ENCODE measurements at places on chromosomes 3 and 15.

DNA sequence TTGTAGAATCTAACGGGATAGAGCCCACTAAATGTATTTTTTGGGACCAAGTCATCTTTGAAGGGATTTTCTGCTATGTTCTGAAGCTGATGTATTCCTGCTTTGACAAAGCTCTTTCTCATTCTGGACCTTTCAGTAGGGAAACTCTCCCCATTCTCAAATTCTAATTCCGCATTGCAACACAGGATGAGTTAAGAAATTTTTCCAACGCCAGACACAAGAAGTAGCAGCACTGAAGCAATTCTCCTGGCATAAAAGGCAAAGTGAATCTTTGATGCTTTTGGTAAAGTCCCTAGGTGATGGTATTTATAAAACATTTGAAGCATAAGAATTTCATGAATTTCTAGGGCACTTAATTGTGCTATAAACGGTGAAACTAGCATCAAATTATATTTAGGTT lies 76.8 kb downstream of the ZPLD1 start:
- DNase-seq: no peak

DNA sequence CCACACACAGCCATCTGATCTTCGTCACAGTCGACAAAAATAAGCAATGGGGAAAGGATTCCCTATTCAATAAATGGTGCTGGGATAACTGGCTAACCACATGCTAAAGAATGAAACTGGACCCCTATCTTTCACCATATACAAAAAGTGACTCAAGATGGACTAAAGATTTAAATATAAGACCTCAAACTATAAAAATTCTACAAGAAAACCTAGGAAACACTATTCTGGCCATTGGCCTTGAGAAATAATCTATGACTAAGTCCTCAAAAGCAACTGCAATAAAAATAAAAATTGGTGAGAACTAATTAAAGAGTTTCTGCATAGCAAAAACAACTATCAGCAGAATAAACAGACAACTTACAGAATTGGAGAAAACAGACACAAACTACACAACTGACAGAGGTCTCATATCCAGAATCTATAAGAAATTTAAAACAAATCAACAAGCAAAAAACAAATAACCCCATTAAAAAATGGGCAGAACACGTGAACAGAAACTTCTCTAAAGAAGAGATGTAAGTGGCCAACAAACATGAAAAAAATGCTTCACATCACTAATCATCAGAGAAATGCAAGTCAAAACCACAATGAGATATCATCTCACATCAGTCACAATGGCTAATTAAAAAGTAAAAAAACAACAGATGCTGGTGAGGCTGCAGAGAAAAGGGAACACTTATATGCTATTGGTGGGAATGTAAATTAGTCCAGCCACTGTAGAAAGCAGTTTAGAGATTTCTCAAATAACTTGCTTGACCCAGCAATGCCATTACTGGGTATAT lies 104.0 kb downstream of the NR1I2 start:
- no peak for DNase-seq

- no peak for DNase-seq
These were observed 2.5 kb downstream of the HACD2 start for GRCh38 chr3:123582315-123582714.

DNA sequence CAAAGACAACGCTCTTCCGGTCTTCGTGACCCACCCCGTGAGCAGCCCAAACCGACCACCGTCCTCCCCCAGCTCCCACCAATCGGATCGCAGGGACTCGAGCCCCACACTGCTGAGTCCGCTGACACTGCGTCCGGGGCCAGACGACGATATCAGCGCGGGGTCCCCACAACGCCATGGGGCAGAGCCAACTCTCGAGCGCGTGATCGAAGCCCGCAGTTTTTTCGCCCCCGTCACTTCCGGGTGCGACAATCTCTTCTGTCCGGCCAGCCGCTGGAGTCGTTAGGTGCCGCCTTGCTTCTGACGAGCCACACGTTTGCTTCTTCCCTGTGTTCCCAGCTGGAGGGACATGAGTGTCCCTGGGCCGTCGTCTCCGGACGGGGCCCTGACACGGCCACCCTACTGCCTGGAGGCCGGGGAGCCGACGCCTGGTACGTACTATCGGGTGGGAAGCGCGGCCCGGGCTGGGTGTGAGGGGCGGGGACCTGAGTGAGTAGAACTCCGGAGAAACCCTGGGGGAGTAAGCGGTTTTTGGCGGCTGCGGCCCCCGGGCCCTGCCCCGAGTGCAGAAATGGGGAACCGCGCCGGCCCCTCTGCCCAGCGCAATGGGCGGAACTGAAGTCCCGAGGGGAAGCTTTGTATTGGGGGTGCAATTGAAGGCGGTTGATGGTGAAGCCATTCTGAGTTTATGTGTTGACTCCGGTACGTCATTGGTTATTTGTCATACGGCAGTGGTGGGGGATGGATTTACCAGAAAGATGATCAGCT lies at the start of gene BLOC1S6:
Gene BLOC1S6, plus strand, starts transcription at position 285 of the 768 bp plus-strand sequence. Its CDS starts 65 bp downstream, at position 350.
- DNase-seq: peak; percentile 83

GRCh38 chr3:2770451-2770850 lies 339.7 kb downstream of the IL5RA start:
- no peak for DNase-seq

DNA sequence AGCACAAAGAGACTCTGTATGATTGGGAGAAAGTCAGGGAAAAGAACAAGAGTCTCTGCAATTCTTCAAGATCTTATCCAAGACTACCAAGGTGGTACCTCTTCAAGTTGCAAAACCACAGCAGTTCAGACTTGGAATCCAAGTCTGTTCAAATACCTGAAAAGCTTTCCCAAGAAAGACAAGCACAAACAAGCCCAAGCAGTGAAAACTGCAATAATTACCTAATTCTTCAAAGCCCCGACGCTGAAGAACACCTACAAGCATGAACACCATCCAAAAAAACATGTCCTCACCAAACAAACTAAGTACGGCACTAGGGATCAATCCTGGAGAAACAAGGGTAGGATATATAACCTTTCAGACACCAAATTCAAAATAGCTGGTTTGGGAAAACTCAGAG lies 299.3 kb upstream of the ALCAM start:
- no peak for DNase-seq

DNA sequence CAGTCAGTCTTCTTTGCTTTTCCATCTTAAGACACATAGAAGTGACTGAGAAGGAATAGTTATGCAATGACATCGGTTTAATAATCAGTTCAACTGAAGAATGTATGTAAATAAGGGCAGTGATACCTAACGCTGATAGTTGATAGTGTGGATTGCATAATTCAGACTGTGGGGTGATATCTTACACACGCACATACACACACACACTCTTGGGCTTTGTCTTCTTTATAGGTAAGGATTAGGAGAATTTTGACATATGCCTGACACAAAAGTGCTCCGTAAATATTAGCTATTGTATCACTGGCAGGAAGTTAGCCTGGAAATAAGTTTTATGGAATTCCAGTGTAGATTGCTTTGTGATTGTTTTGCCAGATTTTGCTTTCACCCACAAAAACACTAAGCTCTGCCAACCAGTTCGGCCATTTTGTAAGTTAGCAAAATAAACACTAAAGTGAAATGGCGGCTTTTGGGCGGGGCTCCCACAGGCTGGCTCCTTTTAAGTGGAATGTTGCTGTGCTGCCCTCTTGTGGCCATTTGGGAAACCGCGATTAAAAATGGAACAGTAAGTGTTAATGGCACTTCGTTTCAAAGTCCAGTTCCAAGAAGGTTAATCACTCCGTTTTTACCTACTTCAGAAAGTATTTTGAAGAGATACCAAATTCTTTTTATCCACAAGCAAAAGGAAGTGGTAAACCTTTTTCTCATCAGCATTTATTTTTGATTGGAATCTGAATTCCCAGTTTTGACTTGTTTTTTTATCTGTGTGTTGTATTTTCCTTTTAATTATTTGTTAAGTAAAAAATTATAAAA lies 17.7 kb downstream of the CHD2 start:
- DNase-seq: peak; percentile 74

DNA sequence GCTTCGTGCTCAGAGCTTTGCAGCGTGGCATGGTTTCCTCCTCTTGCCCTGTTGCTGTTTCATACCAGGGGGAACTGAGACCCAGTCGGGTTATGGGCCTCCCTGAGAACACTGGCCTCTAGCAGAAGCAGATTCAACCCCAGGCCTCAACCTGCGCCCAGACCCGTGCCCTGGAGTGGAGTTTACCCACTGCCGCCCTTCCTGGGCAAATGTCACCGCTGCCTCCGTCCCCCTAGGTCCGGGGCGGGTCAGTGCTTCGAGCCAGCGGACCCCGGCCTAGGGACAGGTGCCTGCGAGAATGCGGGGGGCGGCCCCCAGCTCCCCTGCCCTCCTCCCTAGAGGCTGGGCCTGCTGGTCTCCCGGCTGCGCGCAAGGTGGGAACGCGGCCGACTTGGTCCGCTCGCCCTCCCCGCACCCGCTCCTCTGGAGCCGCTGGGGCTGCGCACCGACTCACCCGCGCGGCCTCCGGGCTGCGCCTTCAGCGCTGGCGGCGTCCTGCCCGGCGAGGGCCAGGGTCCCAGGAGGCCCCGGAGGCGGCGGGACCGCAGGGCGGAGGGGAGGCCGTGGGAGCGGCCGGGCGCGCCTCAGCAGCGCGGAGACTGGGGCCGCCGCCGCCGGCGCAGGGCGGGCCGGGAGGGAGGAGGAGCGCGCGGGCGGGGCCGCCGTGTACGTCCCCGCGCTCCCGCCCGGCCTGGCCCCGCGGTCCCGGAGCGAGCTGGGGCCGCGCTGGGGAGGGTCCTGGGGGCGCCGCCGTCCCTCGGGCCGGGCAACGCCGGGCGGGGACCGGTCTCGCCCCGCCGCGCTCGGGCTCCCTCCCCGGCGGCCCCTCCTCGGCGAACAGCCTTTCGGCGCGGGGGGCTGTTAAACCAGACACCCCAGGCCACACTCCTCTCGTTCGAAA lies at the start of gene PIGZ:
Gene PIGZ, minus strand, starts transcription at position 601 of the 901 bp plus-strand sequence. CDS start 16,802 bp downstream, outside the sequence.
- DNase-seq: no peak

DNA sequence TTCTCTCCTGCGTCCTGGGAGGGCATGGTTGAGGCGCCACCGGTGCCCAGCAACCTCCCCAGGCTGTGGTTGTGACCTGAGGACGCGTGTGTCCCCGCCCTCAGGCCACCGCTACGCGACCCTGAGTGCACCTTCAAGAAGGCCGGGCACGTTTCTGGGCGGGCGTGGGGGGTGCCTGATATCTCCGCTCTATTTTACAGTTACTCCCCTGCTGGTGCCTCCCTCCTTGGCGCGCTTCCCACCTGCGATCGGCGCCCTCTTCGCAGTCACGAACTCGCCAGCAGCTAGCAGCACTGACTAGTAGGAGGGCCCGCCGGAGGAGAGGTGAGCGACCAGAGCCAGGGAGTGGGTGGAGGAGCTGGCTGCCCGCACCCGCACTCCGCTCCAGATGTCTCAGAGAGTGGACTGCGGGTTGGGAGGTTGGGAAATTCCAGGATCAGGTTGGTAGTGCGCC lies 43.2 kb upstream of the POLG start:
- no peak for DNase-seq

GRCh38 chr15:68312701-68313204 lies 35.2 kb downstream of the FEM1B start:
- DNase-seq: no peak
